ENCODE measurements at places on chromosomes 11 and 22. TPM values are rescaled to one million over a fixed set of nuclear protein-coding genes. Genes with fewer than 3 reads are reported as not detected.

The CKAP5 gene
- 44.5 TPM for total RNA-seq

GRCh38 chr22:44758344-44758973 lies 6.1 kb downstream of the ARHGAP8 start:
- no peak for ATAC-seq

- ATAC-seq, result no peak
These were observed 290.7 kb downstream of the NTM start for GRCh38 chr11:131661132-131661531.

DNA sequence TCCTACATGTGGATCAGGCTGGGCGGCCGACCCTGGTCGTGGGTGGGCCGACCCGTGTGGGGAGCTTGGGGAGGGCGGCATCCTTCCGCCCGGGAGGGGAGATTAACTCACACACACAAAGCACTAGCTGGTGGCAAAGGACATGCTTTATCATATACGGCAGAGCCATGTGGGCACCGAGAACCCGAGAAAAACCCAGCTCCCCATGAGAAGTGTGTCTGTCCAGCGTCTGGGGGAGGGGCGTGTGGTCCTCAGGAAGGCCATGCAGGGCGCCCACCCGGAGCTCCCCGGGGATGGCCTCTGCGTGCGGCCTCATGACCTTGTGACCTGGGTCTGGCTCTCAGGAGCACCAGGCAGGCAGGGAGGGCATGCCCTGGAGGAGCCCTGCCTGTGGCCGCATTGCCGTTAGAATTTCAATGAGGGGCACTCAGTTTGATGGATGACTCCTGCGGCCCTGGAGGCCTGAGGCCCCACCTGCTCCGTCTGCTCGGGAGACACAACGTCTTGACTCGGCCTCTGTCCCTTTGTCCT lies 39.4 kb upstream of the TOLLIP start:
- ATAC-seq, result no peak

DNA sequence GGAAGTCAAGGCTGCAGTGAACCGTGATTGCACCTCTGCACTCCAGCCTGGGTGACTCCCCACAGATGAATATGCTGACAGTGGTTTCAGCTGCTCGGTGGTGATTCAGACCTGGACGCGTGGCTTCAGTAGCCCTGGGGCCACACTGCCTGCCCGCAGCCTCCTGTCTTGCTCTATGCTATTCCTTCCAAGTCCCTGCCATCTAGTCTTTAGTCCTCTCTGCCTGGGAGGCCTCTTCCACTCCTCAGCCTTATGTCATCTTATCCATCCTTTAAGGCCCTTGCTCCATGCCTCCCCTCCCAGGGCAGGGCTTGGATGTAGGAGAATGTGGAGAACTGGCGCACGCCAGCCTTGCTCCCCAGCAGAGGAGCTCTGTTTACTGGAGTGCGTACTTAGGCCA lies 23.0 kb downstream of the YDJC start:
- ATAC-seq, result no peak
